ENCODE measurements at places on chromosomes 12 and 14. TPM values are rescaled to one million over a fixed set of nuclear protein-coding genes. Genes with fewer than 3 reads are reported as not detected.
A peak's percentile ranks its signal among the peaks of the same experiment; 100 is the strongest.

DNA sequence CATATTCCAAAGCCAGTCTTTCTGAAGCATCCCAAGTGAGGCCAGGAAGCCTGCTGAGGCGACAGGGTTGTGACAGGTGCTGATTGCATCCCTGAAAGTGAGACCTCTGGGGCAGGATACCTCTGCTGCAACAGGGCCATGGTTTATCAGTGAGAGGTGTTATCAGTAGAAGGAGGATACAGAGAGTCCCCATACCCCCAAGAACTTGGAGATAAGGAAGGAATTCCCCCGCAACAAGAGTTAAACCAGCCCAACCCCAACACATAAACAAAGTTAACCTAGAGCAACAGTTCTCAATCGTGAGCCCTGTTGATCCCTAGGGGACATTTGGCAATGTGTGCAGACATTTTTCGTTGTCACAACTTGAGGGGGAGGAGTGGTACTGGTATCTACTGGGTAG, 233.1 kb upstream of the NOS1 start:
- H3K4me3 ChIP-seq: no peak overlapping the region
- H3K27ac ChIP-seq: no peak overlapping the region
- DNase-seq: no peak
- H3K36me3 ChIP-seq: no peaks in the 10 kb centered on the region
- H3K4me1 ChIP-seq: no peaks in the 10 kb centered on the region

Gene TEX22
- not detected for total RNA-seq

Gene PRICKLE1
- total RNA-seq: 0.19 TPM

GRCh38 chr14:33794791-33795305, 156.0 kb downstream of the EGLN3 start:
- H3K4me1 ChIP-seq: no peaks in the 10 kb centered on the region
- no peak overlapping the region for H3K4me3 ChIP-seq
- DNase-seq: no peak
- no peaks in the 10 kb centered on the region for H3K36me3 ChIP-seq
- H3K27me3 ChIP-seq: peaks cover 26% of the 10 kb centered on the region

- H3K27me3 ChIP-seq: no peaks in the 10 kb centered on the region
- peak overlapping the region; percentile 98 for H3K27ac ChIP-seq
- H3K4me1 ChIP-seq: peaks cover 83% of the 10 kb centered on the region
- peaks cover 13% of the 10 kb centered on the region for H3K36me3 ChIP-seq
- DNase-seq: no peak
- peak overlapping the region; percentile 87 for H3K4me3 ChIP-seq
Observed at GRCh38 chr14:51653775-51654532, 2.2 kb downstream of the FRMD6 start.

DNA sequence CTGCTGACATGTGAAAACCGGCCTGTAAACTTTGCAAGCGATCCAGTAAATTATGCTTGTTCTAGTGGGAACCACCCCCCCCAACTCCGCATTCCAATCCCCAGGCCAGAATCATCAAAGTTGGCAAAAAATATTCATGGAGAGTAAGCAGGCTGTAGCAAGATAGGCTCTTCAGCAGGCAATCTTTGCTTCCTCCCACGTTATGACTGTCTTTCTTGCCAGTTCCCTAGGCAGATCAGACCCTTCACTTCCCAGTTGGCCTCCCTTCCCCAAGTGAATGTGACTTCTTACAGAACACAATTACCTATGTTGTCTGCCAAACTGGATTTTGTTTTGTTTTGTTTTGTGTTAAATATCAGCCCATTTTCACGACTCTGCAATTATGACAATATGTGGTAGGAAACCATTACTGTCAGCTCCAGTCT, 1.2 kb upstream of the PTGER2 start:
- H3K4me1 ChIP-seq: peaks cover 45% of the 10 kb centered on the region
- H3K4me3 ChIP-seq: peak overlapping the region; percentile 74
- no peak for DNase-seq
- peak overlapping the region; percentile 60 for H3K27ac ChIP-seq
- H3K27me3 ChIP-seq: no peaks in the 10 kb centered on the region

DNA sequence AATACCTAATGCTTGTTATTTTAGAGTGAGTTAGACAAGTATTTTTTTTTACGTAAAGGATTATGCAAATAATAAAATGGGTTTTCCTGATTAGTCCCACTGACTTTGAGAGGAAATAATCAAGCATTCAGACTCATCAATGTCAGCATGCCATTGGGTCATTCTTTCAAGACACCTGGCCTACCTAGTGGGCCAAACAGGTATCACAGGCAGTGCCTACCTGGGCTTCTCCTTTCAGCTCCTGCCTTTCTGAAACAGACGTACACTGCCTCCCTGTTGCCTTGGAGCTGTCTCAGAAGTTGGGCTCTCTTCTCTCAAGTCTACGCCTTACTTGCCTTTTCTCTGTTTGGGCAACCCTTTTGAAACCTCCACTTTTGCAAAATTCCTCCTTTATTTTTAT, 545.6 kb downstream of the SNAPC1 start:
- no peak for DNase-seq
- H3K27me3 ChIP-seq: no peaks in the 10 kb centered on the region
- no peaks in the 10 kb centered on the region for H3K4me1 ChIP-seq
- H3K27ac ChIP-seq: no peak overlapping the region
- H3K36me3 ChIP-seq: no peaks in the 10 kb centered on the region

- peak overlapping the region; percentile 18 for H3K4me3 ChIP-seq
- no peaks in the 10 kb centered on the region for H3K4me1 ChIP-seq
- no peak overlapping the region for H3K27ac ChIP-seq
- DNase-seq: no peak
Observed at GRCh38 chr14:76267322-76268046, 108.5 kb upstream of the ESRRB start.

- no peaks in the 10 kb centered on the region for H3K36me3 ChIP-seq
- H3K27me3 ChIP-seq: no peaks in the 10 kb centered on the region
Observed at GRCh38 chr12:93378998-93379325, 1.2 kb downstream of the NUDT4 start.

DNA sequence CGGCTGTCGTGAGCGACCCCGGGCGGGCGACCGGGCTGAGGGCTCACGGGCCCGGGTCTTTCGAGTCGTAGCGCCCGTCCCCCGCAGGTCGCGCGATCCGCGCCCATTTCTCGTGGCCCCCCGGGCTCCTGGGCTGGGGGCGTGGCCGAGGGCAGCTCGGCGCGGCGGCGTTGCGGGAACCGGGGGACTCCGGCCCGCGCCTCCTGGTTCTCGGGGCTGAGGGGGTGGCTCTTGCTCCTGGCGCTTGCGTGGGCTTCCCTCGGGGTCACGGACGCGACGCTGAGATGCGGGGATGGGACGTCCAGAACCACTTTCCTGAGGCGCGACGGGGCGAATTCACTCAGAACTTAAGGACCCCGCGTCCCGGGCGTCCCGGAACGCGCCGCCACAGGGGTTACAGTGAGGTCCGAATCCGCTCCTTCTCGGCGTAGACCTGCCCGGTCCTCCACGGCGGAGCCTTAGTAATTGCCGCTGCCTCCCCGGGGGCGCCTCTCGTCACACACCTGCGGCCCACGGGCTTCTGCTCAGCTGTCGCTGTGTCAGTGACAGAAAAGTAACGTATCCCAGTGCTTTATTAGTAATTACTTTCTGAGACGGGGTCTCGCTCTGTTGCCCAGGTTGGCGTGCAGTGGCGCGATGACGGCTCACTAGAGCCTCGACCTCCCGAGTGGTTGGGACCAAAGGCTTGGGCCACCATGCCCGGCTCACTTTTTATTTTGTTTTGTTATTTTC, 606 bp downstream of the EP400 start:
- peak overlapping the region; percentile 89 for H3K27ac ChIP-seq
- H3K27me3 ChIP-seq: no peaks in the 10 kb centered on the region
- no peak for DNase-seq
- H3K4me3 ChIP-seq: peak overlapping the region; percentile 96

GRCh38 chr12:53251477-53252348, 16.4 kb upstream of the ESPL1 start:
- H3K27me3 ChIP-seq: no peaks in the 10 kb centered on the region
- H3K36me3 ChIP-seq: peaks cover 8% of the 10 kb centered on the region
- peak overlapping the region; percentile 95 for H3K4me3 ChIP-seq
- H3K4me1 ChIP-seq: peaks cover 32% of the 10 kb centered on the region
- H3K27ac ChIP-seq: peak overlapping the region; percentile 97
- DNase-seq: no peak

Gene NUAK1
- total RNA-seq: 5.1 TPM

DNA sequence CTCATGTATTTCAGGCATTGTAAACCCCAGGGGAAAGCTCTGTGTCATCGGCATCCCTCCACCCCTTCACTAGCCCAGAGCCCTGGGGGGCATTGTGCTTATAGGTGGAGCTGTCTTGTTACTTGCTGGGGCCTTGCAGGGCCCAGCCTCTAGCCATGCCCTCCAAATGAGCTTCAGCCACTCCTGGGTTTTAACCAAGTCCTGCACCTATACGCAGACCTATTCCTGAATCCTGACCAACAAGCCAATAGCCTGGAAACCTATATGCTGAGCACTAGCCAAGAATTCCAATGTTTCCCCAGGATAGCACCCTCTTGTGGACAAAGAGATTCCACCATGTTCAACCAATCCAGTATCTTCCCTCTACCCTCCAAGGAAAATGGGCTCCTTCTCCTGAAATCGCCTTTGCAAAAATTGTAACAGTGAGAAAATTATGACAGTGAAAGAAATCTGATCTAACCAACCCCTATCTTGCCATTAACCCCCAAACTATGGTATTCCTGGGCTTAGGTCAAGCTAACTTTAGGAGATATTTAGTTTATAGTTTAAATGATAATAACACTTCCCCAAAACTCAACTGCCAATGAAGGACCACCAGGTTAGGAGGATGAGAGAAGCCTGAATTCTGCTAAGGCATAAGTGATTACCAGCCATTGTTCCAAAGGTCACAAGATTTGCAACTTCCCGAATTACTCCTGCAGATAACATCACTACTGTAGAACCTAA, 55.5 kb downstream of the TTC7B start:
- DNase-seq: no peak
- no peak overlapping the region for H3K27ac ChIP-seq
- peaks cover 13% of the 10 kb centered on the region for H3K4me1 ChIP-seq
- no peaks in the 10 kb centered on the region for H3K27me3 ChIP-seq

Gene CATSPERB
- 1.1 TPM for total RNA-seq

Gene C12orf60
- 0.95 TPM for total RNA-seq

DNA sequence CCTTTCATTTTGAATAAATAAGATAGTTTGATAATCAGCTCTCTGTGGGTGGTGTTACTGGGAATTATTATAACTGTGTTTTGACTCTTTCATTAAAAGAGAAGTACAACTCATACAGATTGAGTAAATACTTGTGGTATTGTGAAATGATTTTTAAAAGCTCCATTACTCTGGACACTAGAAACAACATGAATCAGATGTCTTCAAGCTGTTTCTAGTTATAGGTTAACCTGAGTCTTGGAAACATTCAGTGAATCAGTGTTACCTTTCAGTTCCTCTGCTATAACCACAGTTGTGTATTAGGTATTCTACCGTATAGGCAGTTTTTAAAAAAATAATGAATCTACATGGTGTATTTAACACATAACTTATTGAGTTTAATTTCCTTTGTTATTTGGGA, 128.4 kb upstream of the SSTR1 start:
- no peak overlapping the region for H3K4me3 ChIP-seq
- H3K27ac ChIP-seq: no peak overlapping the region
- H3K36me3 ChIP-seq: no peaks in the 10 kb centered on the region
- H3K27me3 ChIP-seq: no peaks in the 10 kb centered on the region
- DNase-seq: no peak

DNA sequence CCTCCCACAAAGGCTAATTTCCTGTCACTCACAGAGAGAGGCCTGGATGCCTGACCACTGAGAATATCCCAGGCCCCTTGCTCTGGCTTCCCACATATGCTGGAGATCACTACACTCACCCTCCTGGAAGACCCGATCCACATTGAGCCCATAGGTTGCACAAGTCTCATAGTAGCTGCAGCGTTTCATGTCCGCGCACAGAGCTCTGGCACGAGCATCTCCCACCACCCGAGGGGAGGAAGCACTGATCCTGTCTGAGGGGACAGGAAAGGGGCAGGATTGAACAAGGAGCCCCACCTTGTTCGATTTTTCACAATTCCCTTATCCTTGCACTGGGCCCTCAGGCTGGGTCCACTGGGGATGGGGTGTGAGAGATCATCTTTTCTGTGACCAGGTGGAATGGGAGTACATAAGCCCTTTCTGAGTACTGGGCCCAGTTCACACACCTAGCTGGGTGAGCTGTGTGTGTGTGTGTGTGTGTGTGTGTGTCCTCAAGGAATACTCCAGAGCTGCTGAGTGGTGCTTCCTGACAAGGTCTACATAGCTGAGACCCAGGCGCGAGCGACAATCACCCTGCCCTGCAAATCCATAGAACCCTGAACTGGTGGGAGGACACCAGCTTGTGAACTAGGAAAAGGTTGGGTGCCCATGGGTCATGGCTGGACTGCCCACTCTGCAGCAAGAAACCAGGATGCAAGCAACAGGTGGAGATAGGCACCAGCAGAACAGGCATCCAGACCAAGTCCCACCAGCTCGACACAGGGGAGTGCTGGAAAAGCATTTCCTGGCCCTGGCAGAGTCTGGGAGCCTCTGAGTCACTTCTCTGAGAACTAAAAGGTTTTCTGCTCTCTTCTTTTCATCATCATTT, 5.6 kb downstream of the AGAP2 start:
- H3K36me3 ChIP-seq: peaks cover 19% of the 10 kb centered on the region
- H3K4me1 ChIP-seq: peaks cover 28% of the 10 kb centered on the region
- no peak overlapping the region for H3K4me3 ChIP-seq
- peaks cover 16% of the 10 kb centered on the region for H3K27me3 ChIP-seq

Gene COCH
- total RNA-seq: 0.76 TPM

DNA sequence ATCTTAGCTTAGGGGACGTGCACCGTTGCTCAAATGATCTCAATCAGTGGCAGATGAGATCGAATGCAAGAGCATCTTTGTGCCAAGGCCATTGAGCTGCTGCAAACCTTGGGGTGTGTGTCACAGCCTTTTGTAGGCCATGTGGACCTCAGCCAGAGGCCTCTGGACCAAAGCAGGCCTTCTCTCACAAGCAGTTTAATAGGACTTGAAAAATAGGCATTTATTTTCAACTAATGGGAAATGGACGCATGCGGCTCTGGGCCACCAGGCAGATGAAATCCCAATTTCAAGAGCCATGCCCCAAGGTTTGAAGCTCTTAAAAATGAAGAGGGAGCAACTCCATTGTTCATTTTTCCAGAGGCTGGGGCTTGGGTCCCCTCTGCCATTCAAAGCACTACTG, 87.3 kb downstream of the TTC7B start:
- no peak overlapping the region for H3K27ac ChIP-seq
- H3K4me1 ChIP-seq: no peaks in the 10 kb centered on the region
- H3K27me3 ChIP-seq: no peaks in the 10 kb centered on the region
- H3K36me3 ChIP-seq: peaks cover 4% of the 10 kb centered on the region
- DNase-seq: no peak

Gene RNASE7
- total RNA-seq: 0.97 TPM

GRCh38 chr12:104910196-104910840, 47.8 kb downstream of the SLC41A2 start:
- H3K4me1 ChIP-seq: no peaks in the 10 kb centered on the region
- H3K27ac ChIP-seq: peak overlapping the region; percentile 37
- no peaks in the 10 kb centered on the region for H3K36me3 ChIP-seq
- no peaks in the 10 kb centered on the region for H3K27me3 ChIP-seq
- H3K4me3 ChIP-seq: no peak overlapping the region

Data from esophagus squamous epithelium (tissue), 5 donors.